Karpas-422 (cell line): ENCODE measurements at places on chromosomes 2 and 18. TPM values are rescaled to one million over a fixed set of nuclear protein-coding genes. Genes with fewer than 3 reads are reported as not detected.

GRCh38 chr2:17867133-17867532 lies 11.3 kb upstream of the KCNS3 start:
- DNase-seq: no peak

- DNase-seq: no peak
These were observed 69.4 kb upstream of the SPRED2 start for GRCh38 chr2:65501836-65502235.

GRCh38 chr2:77017355-77017745 lies 504.8 kb downstream of the LRRTM4 start:
- peak; percentile 61 for DNase-seq

- DNase-seq: no peak
These were observed 288.4 kb downstream of the LRRTM1 start for GRCh38 chr2:80016171-80016570.

GRCh38 chr18:1994471-1994870 lies 576.8 kb downstream of the METTL4 start:
- DNase-seq: no peak

DNA sequence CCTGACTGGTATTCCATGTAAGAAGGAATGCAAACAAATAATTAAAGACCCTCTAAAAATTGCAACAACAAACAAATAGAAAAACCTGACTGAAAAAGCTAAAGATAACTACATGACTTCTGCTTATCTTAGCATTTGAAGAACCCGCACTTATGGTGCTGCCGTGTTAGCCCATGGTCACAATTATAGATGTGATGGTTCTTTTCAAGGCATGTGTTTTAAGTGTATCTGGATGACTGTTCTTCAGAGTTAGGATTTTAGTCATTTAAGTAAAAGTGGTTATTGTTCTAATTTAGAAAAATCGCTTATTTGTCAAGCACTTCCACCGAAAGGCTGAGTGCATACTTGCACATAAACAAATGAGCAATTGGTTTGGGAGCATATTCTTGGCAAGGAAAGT lies 77.3 kb downstream of the CPS1 start:
- no peak for DNase-seq

The CROCC2 gene
- not detected in 2 replicates for total RNA-seq

The SFT2D3 gene
- 3.2 and 4.0 TPM in 2 replicates for total RNA-seq

The HTR2B gene
- total RNA-seq: not detected in 2 replicates

The MAP3K19 gene
- total RNA-seq: not detected in 2 replicates
